ENCODE measurements at places on chromosomes 12 and 14.

- no peak for DNase-seq
Measured at GRCh38 chr12:13534242-13534641, 337.7 kb downstream of the EMP1 start.

GRCh38 chr14:74142523-74142922, 57.8 kb downstream of the LIN52 start:
- DNase-seq: no peak

- no peak for DNase-seq
Measured at GRCh38 chr12:122969676-122970075, 3.4 kb upstream of the ABCB9 start.

DNA sequence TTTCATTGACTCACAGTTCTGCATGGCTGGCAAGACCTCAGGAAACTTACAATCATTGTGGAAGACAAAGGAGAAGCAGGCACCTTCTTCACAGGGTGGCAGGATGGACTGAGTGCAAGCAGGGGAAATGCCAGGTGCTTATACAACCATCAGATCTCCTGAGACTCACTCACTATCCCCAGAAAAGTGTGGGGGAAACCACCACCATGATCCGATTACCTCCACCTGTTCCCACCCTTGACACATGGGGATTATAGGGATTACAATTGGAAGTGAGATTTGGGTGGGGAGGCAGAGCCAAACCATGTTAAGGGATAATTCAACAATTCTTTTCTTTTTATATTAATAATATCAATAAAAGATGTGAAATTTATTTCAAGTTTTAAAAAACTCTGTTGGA, 34.1 kb downstream of the CNTN1 start:
- no peak for DNase-seq

- DNase-seq: no peak
Measured at GRCh38 chr12:116429826-116430360, 129.3 kb upstream of the MAP1LC3B2 start.

- no peak for DNase-seq
Measured at GRCh38 chr12:130606231-130606630, 109.9 kb downstream of the RIMBP2 start.

DNA sequence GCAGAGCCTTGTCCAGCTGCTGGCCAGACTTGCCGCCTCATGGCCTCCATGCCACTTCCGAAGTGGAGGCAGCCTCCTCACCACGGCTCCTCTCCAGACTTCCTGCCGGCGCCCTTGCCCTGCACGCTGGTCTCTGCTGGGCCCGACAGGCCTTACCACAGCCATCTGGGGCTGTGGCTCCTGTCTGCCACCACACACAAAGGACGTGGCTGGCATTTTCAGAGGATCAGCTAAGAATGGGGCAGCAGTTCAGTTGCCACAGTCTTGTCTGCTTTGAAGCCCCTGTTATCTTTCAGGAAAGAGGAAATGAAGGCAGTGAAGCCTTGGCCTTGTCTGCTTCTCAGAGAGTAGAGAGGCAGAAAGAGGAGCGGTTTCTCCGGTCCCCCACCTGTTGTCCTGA, 178.0 kb upstream of the FKBP4 start:
- DNase-seq: no peak

DNA sequence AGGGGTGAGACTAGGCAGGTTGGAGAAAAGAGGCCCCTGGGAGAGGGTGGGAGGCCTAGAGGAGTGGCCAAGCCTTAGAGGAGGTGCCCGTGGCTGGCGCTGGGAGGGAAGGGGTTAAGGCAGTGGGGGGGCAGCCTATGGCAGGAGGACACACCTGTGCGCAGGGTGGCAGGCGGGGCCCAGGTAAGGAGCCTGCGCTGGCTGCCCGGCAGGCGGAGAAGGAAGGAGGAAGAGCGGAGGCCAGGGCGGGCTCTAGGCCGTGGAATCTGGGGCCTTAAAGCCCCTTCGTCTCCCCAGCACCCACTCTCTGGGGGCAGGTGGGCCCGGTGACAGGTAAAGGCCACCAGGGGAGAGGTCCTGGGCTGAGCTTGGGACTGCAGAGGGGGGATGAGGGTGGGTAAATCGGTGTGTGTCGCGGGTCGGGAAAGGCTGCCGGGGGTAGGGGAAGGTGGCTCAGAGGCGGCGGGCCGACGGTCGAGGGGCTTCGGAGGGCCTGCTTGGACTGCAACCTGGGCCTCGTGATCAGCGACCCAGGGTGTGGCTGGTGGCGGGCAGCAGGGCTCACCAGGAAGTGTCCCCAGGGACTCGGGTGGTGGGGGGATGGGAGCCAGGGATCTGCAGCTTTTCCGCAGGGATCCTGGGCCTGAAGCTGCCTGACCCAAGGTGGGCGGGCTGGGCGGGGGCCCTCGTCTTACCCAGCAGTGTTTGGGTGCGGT, 7.3 kb downstream of the PHB2 start:
- DNase-seq: no peak

- no peak for DNase-seq
Measured at GRCh38 chr14:99033951-99034350, 238.0 kb downstream of the BCL11B start.

All from MM.1S (cell line).